IgD-negative memory B cell (primary cell): ENCODE measurements at places on chromosomes 7 and 10. TPM values are rescaled to one million over a fixed set of nuclear protein-coding genes. Genes with fewer than 3 reads are reported as not detected.

The TMEM178B gene
- polyA plus RNA-seq = not detected

The CTAGE6 gene
- polyA plus RNA-seq = not detected

The ABCB1 gene
- 2.5 TPM for polyA plus RNA-seq

The PSPH gene
- 5.6 TPM for polyA plus RNA-seq

The WNT16 gene
- polyA plus RNA-seq = 5.9 TPM

The GNAI1 gene
- 0.10 TPM for polyA plus RNA-seq

The IDI2 gene
- not detected for polyA plus RNA-seq

The PDCD4 gene
- polyA plus RNA-seq = 319 TPM

The ACTR3C gene
- 5.2 TPM for polyA plus RNA-seq

The GPR37 gene
- not detected for polyA plus RNA-seq

The ZNF853 gene
- 1.5 TPM for polyA plus RNA-seq

The TRDMT1 gene
- 6.6 TPM for polyA plus RNA-seq

The ACBD7 gene
- polyA plus RNA-seq = not detected

The ZFAND2A gene
- polyA plus RNA-seq = 51.1 TPM
